ENCODE measurements at places on chromosomes 3 and 15.

- no peak for DNase-seq
Measured at GRCh38 chr15:100097342-100098127, 244.2 kb downstream of the ADAMTS17 start.

GRCh38 chr3:11548721-11549131 lies 95.0 kb downstream of the VGLL4 start:
- no peak for DNase-seq

DNA sequence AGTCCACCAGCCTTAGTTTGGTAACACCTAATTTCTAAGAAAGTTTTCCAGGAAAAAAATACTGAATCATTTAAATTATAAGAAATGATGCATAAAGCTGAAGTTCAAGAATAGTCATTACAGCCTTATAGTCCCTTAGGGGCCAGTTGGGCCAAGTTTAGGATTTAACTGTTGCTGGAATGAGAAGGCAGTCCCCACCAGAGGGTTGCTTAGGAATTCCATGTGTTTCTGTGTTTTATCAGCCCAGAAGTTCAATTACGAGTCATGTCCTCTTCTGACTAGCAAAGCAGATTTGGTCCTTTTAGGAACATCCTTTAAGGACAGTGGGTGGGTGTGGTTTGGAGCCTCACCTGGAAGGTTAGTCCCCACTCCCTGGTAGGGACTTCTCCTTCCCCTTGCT lies 57.0 kb upstream of the NR2E3 start:
- no peak for DNase-seq

- no peak for DNase-seq
Measured at GRCh38 chr3:168497183-168497582, 401.5 kb upstream of the GOLIM4 start.

- no peak for DNase-seq
Measured at GRCh38 chr15:55628369-55628730, 40.2 kb upstream of the PYGO1 start.

DNA sequence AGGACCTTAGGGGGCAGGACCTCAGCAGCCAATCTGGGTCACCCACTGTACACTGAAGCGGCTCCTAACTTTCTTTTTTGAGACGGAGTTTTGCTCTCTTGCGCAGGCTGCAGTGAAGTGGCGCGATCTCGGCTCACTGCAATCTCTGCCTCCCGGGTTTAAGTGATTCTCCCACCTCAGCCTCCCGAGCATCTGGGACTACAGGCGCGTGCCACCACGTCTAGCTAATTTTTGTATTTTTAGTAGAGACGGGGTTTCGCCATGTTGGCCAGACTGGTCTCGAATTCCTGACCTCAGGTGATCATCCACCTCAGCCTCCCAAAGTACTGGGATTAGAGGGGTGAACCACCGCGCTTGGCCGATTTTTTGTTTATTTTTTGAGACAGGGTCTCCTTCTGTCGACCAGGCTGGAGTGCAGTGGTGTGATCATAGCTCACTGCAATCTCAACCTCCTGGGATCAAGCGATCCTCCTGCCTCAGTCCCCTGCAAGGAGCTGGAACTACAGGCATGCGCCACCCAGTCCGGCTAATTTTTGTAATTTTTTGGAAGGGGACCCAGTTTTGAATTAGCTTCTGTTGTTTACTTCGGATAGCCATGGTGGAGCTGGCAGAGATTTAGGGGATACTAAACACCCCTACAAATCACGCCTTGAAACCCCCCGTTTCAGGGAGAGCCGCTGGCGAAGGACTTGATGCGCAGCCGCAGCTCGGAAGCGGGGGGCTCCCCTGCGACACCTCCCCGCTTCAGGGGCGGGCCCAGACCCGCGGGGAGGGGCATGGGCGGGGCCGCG lies 1.5 kb upstream of the CLK3 start:
- DNase-seq = no peak

DNA sequence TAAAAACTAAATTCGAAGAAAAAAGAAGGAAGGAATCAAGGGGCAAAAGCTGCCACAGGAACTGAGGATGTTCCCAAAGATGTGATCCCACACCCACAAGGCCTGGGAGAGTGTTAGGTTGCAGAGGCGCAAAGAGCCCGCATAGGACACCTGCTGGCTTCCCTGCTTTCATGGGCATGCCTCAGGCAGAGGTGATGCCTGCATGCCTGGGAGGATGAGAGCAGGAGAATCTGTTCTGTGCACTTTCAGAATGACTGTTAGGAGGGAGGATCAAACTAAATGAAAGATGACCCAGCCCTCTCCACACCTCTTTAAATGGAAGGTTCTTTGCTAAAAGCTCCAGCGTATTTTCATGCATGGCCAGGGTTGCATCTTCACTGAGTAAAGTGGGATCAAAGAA lies 162.4 kb downstream of the PLCL2 start:
- no peak for DNase-seq

- DNase-seq = no peak
Measured at GRCh38 chr15:71792521-71792920, 17.8 kb upstream of the NR2E3 start.

- DNase-seq = no peak
Measured at GRCh38 chr3:196634829-196635228, 4.7 kb upstream of the NRROS start.

- DNase-seq = no peak
Measured at GRCh38 chr3:65048151-65048550, 360.4 kb upstream of the ADAMTS9 start.

DNA sequence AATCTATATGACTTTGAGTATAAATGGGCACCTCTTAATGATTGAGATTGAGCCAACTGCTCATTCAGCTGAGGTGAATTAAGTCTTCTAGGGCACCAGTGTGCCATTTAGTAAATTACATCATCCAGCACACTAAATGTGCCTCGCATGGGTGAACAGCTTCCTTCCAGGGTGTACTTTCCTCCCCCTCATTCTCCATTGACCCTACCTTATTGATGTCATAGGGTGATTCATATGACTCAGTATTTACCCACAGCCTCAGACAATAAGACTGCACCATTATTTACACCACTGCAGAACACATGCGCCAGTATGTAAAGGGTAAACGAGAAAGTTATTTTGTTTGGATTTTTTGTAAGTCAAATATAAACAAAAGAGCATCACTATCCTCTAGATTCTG lies 185.2 kb upstream of the ARL6 start:
- no peak for DNase-seq

DNA sequence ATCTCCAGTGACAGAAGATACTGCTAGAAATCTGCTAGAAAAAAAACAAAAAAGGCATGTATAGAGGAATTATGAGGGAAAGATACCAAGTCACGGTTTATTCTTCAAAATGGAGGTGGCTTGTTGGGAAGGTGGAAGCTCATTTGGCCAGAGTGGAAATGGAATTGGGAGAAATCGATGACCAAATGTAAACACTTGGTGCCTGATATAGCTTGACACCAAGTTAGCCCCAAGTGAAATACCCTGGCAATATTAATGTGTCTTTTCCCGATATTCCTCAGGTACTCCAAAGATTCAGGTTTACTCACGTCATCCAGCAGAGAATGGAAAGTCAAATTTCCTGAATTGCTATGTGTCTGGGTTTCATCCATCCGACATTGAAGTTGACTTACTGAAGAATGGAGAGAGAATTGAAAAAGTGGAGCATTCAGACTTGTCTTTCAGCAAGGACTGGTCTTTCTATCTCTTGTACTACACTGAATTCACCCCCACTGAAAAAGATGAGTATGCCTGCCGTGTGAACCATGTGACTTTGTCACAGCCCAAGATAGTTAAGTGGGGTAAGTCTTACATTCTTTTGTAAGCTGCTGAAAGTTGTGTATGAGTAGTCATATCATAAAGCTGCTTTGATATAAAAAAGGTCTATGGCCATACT lies 4.0 kb downstream of the B2M start:
- no peak for DNase-seq

- DNase-seq = no peak
Measured at GRCh38 chr15:70964058-70964457, 71.4 kb downstream of the LRRC49 start.

DNA sequence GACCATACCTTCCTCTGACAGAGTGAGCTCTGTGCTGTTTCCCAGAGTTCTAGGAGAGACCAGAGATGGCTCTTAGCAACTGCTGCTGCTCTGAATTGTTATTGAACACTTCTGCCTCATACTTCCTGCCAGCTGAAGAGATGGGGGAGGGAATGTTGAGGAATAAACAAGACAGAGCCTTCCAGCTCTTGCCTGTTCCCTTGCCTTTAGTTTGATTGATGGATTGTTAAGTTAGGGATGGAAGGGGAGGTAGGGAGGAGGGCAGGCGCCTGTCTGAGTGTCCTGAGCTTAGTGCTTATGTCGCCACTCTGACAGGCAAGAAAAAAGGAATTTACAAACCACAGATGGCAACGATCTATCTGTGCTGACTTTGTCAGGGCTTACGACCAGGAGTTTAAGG lies 42.8 kb downstream of the ZNF609 start:
- DNase-seq = no peak

GRCh38 chr3:122298239-122298638 lies 26.8 kb upstream of the CSTA start:
- no peak for DNase-seq

DNA sequence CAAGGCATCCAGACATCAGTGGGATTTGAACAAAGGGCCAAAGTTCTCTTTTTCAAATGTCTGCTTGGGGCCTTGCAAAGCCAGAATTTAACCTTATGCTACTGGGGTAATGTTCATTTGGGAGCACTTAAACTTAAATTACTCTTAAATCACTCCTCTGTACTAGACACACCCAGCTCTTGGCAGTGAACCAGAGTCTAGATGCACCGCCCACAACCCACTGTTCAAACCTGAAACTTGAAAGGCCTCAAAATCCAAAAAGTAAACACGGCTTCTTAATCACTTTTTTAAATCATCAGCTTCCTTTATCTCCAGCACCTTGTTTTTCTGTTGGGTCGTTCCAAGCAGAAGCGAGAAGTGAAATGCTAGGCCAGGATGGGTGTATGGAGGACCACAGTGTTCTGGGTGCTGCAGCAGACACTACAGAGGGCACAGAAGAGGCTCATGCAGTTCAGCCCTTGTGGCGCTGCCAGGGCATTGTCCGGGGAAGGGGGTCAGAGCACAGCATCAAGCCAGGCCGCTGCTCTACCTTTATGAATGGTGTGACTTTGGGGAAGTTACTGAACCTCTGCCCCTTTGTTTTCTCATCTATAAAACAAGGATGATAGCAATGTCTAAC lies 28.8 kb downstream of the MECOM start:
- DNase-seq = no peak
